ENCODE measurements at places on chromosomes 12 and 14.
A peak's percentile ranks its signal among the peaks of the same experiment; 100 is the strongest.

- DNase-seq, result peak; percentile 57
Measured at GRCh38 chr14:97120611-97121031, 323.4 kb downstream of the VRK1 start.

GRCh38 chr12:89212339-89212771 lies 139.9 kb downstream of the DUSP6 start:
- DNase-seq, result no peak

DNA sequence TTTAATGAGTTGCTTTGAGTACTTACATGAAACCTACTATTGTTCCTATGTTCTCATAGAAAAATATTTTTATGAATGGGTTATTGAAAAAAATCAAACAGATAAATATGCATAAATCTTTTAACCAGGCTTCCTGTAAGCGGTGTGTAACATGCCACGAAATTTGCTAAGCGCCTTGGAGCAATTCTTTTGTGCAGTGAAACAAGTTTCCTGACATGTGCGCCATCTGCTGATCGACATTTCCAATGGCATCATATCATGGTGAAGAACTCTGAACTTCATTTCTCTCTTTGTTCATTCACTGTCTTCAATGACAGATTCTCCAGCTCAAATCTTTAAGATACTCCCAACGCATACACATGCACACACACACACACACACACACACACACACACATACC lies 145.6 kb upstream of the NAV3 start:
- DNase-seq, result no peak

DNA sequence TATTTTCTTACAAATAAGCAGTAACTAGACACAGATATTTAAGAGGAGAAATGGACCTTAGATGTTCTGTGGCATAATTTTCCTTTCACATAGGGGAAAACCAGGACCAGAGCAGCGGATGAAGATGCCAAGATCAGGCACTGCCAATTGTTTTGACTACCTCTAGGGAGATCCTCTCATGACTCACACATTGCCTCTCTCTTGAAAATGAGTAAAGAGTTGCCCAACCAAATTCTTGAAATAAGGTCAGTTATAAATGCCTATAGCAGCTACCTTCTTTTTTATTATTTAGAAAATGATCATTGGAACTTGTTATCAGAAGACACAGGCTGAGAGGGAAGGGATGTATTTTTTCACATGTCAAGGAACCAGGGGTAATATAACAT lies 263.4 kb upstream of the PLEKHG7 start:
- DNase-seq, result no peak

Data from stimulated activated CD8-positive, alpha-beta memory T cell treated with anti-CD3 and anti-CD28 coated beads, Interleukin-7, amount 100 ng/mL, for 48 hours (primary cell).